Stimulated activated CD4-positive, alpha-beta T cell treated with anti-CD3 and anti-CD28 coated beads, TNF-alpha, amount 100 ng/mL, for 1 hour (primary cell): ENCODE measurements at places on chromosomes 3 and 15.

- DNase-seq: no peak
These were observed 137.1 kb upstream of the MCTP2 start for GRCh38 chr15:94094310-94094709.

GRCh38 chr3:94779699-94780098 is 716.8 kb downstream of the NSUN3 start:
- DNase-seq: no peak

DNA sequence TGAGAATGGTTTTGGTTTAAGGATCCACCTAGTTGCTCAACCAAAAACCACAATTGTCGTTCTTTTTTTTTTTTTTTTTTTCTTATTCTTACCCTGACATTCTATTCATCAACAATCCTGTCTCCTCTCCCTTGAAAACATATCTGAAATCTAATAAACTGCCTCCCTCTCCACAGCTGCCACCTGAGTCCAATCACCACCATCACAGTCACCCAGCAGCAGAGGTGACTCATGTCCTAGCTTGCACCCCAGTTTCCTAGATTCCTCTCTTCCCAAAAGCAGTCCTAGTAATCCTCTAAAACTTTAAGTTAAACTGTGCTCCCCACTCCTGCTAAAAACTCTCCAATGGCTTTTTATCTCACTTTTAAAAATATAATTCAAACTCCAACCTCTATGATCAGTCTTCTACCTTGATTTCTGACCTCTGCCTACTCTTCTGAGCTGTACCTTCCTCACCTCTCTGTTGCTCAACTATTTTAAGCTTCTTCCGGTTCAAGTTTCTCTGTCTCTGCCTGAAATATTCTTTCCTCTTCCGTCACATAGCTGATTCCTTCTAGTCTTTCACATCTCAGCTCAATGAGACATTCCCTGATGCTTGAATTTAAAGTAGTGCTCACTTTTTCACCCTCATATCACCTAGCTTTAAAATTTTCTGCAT is 33.7 kb upstream of the RBMS3 start:
- DNase-seq: no peak

- DNase-seq: no peak
These were observed 25.7 kb downstream of the FSIP1 start for GRCh38 chr15:39756806-39757522.
